Activated CD4-positive, alpha-beta T cell treated with anti-CD3 and anti-CD28 coated beads, Interleukin-2, Interleukin-4, amounts not matched to agents 100 ng/mL and 50 ng/mL, durations not matched to agents 16 hours and 8 hours (primary cell): ENCODE measurements at places on chromosomes 7 and 10.
A peak's percentile ranks its signal among the peaks of the same experiment; 100 is the strongest.

- no peak for DNase-seq
Observed at GRCh38 chr10:31607481-31607880, 288.5 kb downstream of the ZEB1 start.

DNA sequence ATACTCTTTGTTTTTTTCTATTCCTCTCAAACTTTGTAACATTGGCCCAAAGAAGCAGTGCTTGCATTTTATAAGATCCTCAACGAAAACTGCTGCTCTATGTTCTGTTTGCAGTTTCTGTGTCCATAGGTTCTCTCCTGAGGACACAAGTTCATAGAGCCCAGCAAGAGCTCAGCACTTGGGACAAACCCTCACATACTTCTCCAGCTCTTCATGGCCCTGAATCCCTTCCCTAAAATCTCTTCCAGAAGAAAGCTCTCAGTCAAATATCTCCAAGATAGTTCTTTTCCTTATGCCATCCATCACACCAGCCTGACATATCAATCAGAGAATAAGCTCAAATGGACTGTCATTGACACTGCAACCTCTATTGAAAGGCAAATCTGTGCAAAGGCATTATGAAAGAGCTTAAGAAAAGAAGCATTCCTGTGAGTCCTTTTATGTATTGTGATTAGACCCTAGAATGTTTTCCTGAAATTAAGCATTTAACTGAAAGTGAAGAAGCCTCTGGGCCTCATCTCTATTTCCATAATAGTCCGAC lies 405.5 kb downstream of the ANKRD7 start:
- DNase-seq, result no peak

DNA sequence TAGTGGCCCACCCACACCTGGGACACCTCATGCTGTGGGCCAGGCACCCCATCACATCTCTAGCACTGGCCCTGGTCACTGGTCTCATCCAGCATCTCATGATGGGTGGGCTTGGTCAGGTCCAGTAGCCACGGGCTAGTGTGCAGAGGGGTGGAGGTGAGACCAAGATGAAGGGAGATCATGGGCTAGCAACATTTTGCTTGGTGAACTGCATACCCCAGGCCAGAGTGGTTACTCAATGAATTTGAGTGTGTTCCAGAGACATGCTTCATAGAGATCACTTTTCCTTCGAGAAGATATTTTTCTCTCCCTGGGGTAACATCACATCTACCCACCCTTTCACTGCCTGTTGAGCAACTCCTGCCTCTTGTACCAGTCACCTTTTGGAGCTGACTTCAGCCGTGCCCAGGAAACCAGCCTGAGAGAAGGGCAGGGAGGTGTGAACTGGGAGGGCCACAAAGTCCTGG lies 44.2 kb downstream of the MINDY4 start:
- no peak for DNase-seq

GRCh38 chr10:98453729-98454128 lies 7.0 kb upstream of the HPS1 start:
- DNase-seq, result no peak

- DNase-seq, result no peak
Observed at GRCh38 chr7:132354527-132354926, 221.7 kb downstream of the PLXNA4 start.

DNA sequence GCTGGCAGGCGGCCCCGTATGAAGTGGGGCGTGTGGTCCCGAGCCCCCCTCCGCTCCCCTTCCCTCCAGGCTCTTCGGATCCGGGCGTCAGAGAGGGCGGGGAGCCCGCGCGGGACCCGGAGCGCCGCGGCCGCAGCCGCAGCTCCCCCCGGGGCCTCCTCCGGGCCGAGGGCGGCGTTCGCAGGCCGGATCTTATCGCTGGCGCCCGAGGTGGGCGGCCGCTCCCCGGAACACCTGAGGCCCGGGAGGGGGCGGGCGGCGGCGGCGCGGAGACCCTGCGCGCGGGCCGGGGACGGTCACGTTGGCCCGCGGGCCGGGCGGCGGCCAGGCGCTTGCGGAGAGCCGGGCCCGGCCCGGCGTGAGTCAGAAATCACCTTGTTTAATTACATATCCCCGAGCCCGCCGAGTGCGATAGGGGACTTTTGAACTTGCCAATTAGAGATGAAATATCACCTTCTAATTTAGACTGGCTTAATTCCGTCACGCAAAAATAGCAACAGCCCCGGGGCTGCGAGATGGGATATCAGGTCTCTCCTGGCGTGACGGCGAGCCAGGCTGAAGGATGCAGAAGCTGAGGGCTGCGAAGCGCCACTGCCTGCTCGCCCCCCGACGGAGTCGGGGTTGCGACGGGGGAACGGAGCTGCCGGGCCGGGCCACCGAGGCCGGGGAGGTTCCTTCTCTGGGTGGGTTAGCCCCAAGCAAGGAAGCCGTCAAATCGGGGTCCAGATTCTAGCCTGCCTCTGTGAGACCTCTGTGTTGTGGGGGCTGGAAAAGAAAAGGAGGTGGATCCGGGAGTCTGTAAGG lies 43.4 kb downstream of the LDB3 start:
- peak; percentile 39 for DNase-seq
